B cell (primary cell): ENCODE measurements at places on chromosomes 1 and 21.
A peak's percentile ranks its signal among the peaks of the same experiment; 100 is the strongest.

DNA sequence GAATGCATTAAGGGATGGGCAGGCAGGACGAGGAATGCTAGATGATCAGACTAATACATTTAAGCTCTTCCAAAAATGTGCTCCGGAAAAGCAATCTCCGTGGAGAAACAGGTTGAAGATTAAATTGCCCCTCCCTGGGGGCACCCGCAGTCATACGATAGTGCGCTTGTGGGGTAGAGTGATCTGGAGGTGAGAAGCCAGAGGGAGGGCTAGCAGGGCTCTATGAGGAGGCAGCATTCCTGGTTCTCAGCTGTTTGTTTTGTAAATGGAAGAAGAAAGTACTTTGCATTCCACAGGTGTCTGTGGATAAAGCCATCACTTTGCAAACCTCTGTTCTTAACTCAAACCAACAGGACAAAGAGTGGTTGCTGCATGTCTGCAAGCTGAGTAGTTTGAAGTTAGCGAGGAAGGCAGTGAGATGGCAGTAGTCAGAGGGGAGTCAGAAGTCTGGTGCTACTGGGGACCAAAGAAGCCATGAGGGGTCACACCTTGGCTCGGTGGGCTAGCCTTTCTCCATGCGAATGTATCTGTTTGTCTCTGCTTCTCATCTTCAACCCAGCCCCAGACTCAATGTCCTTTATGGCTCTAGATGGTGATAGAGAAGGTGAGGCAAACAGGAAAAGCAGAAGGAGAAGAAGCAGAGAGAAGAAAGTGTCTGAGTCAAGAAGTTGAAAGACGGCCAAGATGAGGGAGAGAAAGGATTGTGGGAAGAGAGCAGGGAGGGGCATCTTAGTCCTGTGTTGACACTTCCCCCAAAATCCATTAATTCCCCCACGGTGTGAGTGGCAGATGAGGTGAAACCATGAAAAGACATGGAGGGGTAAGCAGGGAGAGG is 65.2 kb upstream of the GJA8 start:
- no peaks in the 10 kb centered on the region for H3K36me3 ChIP-seq
- DNase-seq: no peak
- H3K4me3 ChIP-seq: no peak overlapping the region
- H3K27ac ChIP-seq: no peak overlapping the region
- no peaks in the 10 kb centered on the region for H3K4me1 ChIP-seq

DNA sequence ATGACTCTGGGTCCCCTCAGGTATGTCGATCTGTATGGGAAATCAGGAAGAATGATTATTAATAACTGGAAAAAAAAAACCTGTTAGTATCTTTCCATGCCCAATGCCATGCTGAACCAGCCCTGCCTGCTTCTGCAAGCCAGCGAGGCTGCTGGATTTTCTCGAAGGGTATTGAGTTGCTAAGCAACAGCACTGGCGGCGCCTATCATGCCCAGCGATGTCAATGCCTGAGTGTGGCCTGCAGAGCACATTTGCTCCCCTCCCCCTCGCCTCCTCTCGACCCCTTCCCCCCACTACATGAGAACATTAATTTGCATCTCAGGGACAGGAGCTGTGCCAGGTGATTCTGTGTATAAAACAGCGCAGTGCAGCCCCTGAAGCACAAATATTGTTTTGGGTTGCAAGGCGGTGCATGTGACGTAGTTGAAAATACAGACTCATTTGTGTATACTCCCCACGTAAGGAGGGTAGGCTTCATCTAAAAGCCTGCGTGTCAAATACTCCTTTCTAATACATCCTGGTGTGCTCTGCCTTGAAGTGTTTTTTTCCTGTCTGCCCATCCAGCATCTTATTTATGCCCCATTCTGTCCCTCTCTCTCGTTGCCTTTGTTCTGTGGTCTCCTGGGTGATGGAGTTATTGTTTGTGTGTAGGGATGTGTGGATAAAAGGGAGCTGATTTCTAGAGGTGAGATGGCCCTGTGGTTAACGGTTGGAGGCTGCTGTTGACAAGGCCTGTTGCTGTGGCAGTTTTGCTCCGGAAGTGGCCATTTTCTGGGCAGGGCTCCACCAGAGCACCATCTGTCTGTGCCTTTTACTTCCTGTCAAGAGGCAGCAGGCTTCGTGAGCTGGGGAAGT is 32.7 kb upstream of the ATP5PO start:
- peak overlapping the region; percentile 83 for H3K27ac ChIP-seq
- H3K4me1 ChIP-seq: peaks cover 31% of the 10 kb centered on the region
- H3K27me3 ChIP-seq: no peaks in the 10 kb centered on the region
- no peak overlapping the region for H3K4me3 ChIP-seq
- DNase-seq: peak; percentile 71

GRCh38 chr1:160226623-160227022 is 21.4 kb downstream of the PEA15 start:
- no peak overlapping the region for H3K4me3 ChIP-seq
- no peak overlapping the region for H3K27ac ChIP-seq
- no peaks in the 10 kb centered on the region for H3K27me3 ChIP-seq
- DNase-seq: no peak

DNA sequence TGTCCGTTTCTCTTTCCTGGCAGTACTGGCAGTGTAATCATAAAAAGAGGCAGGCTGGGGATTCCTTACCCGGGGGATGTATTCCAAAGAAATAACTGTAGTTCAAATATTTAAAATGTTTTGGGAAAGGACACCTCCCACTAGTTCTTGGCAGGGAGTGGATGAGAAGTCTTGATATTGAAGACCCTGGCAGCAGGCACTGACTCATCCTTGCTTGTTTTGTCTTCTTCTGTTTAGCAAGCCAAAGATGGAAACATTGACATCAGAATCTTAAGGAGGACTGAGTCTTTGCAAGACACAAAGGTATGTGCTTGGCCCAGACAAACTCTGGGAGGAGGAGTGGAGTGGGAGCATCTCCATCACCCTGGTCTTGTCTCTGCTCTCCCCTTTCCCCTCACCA is 639 bp downstream of the IL20 start:
- no peak overlapping the region for H3K27ac ChIP-seq
- H3K4me1 ChIP-seq: no peaks in the 10 kb centered on the region
- no peaks in the 10 kb centered on the region for H3K27me3 ChIP-seq
- no peak overlapping the region for H3K4me3 ChIP-seq

- no peak overlapping the region for H3K4me3 ChIP-seq
- peak; percentile 47 for DNase-seq
- H3K27me3 ChIP-seq: no peaks in the 10 kb centered on the region
- no peaks in the 10 kb centered on the region for H3K36me3 ChIP-seq
Measured at GRCh38 chr1:6358757-6359201, 34.8 kb downstream of the ACOT7 start.

DNA sequence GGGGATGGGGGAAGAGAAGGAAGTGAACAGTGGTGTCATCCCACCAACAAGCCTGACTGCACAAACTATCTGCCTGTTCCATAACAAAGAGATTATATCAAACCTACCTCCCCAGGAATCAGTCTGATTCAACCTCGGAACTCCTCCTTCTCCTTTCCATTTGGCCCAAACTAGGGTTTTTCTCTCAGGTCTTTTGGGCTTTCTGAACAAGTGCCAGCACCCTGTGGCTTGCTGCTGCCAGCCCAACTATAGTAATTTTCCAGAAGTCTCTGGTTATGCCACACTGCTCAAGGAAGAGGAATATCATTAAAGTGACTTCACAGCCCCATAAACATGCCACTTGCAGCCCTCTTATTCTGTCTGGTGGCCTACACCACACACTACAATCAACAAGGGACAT is 70.5 kb downstream of the RGS7 start:
- H3K36me3 ChIP-seq: no peaks in the 10 kb centered on the region
- H3K27ac ChIP-seq: no peak overlapping the region
- no peaks in the 10 kb centered on the region for H3K4me1 ChIP-seq
- H3K4me3 ChIP-seq: no peak overlapping the region
- no peak for DNase-seq

- H3K27me3 ChIP-seq: no peaks in the 10 kb centered on the region
- no peak overlapping the region for H3K27ac ChIP-seq
- H3K4me3 ChIP-seq: no peak overlapping the region
- H3K36me3 ChIP-seq: no peaks in the 10 kb centered on the region
Measured at GRCh38 chr1:101595881-101596374, 359.1 kb downstream of the S1PR1 start.

DNA sequence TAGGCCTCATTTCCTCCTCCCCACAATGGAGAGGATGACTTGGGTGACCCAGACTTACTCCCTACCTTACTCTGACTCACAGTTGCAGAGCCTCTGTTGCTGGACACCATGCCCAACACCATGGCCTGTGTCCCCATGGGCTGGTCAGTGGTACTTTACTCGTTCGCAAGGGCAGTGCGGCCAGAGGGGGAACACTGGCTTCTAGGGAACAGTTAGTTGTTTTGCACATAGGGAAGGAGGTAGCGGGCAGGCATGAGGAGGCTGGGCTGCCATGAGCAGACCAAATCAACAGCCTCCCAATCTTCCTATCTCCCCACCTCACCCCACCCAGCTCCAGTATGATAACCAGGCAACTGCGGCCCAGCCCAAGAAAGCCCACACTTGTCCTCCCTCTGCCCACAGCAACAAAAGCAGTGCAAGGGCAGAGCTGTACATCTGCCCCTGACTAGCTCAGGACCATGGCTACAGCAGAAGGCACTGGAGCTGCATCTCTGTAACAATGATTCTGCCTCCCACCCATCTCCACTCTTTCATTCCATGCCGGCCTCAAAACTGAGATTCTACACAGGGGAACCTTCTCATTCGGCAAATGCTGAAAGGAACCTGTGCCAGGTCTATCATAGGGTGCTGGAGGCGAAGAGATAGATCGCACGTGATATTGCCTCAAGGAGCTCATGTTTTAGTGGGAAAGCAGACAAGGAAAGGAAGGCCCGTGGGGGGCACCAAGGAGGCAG is 18.6 kb downstream of the TAL1 start:
- no peaks in the 10 kb centered on the region for H3K36me3 ChIP-seq
- no peaks in the 10 kb centered on the region for H3K4me1 ChIP-seq
- H3K27me3 ChIP-seq: peaks cover 4% of the 10 kb centered on the region
- H3K4me3 ChIP-seq: no peak overlapping the region
- H3K27ac ChIP-seq: no peak overlapping the region
- no peak for DNase-seq
